ENCODE measurements at places on chromosomes 6 and 20.

- no peak for DNase-seq
Measured at GRCh38 chr6:22361576-22361975, 64.7 kb upstream of the PRL start.

DNA sequence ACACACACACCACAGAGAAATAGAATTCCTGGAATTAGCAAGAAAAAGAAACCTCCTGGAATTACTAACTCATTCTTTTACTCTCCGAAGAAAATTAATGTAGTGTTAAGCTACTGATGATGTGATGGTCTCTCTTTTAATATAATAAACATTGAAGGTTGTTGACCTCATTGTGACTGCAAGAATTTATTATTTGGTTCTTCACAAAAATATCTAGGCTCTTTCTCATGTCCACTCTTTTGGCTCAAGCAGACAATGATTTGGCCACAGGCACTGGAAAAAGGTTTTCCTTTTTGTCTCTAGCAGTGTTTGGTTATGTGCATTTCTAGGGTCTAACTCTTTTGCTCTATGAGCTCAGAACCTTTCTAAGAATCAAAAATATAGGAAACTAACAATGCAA, 811.9 kb downstream of the TENT5A start:
- peak; percentile 11 for DNase-seq

DNA sequence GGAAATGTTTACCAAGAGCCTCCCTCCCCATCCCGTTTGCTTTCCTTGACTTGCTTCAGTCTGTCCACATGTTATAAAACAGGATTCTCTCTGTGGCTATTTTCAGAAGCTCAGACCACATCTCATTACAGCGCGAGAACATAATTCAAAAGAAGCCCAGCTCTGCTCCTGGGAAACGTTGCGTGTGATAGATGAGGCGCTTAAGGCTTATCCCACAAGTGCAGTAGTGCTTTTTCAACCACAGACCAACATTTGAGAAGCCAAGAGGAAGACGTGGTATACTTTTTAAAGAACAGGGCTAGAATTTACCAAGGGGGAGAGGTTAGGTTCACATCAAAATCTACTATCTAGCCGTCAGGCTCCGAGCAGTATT, 239.5 kb downstream of the SLC24A3 start:
- no peak for DNase-seq

GRCh38 chr6:111894272-111894671, 21.0 kb upstream of the FYN start:
- peak; percentile 53 for DNase-seq

- DNase-seq = no peak
Measured at GRCh38 chr6:158729906-158730540, 80.2 kb downstream of the SYTL3 start.

- no peak for DNase-seq
Measured at GRCh38 chr6:31970604-31971271, 1.2 kb downstream of the DXO start.

- no peak for DNase-seq
Measured at GRCh38 chr20:32924781-32925180, 66.1 kb downstream of the EFCAB8 start.

DNA sequence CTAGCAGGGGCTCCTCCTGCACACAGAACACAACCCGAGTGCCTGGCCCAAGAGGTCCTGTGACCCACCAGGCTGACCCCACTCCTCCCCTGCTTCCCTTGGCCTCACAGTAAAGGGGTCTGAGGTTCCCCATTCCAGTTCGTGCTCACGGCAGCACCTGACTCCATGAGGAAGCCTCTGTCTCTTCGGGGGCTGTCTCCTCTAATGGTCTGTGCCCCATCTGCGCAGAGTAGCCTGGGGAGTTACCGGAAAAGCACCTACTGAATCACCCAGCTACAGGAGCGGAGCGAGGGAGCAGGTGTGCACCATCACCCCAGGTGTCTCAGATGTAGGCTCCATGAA, 93.2 kb downstream of the ASXL1 start:
- DNase-seq = no peak

DNA sequence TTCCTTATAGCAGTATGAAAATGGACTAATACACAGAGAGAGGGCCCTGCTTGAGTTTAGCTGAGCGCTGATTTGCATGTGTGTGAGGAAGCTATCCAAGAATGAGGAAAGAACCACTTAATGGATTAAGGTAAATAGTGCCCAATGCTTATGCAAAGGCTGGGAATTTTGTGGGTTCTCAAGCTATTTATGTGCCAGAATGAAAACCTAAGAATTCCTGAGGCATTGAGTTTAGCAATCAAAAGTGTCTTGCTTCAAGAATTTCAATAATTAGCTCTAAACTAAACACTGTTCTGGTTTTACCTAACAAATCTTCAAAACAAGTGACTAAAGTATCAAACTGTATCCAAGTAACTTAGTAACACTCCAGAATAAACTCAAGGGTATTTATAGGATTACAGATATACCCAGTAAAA, 7.0 kb upstream of the OR14J1 start:
- no peak for DNase-seq

All from GM03348 (cell line).